Camera-type eye (tissue), 1 donor: ENCODE measurements at places on chromosomes 2 and 18. TPM values are rescaled to one million over a fixed set of nuclear protein-coding genes. Genes with fewer than 3 reads are reported as not detected.

The HRH4 gene
- total RNA-seq: not detected

The TMEM247 gene
- total RNA-seq: not detected

The CHRNG gene
- total RNA-seq: 2.0 TPM

The ELP2 gene
- 135 TPM for total RNA-seq

The NYAP2 gene
- total RNA-seq: 8.2 TPM

The GYPC gene
- total RNA-seq: 29.0 TPM
